GOT3 (cell line): ENCODE measurements at places on chromosomes 7 and 10.
A peak's percentile ranks its signal among the peaks of the same experiment; 100 is the strongest.

DNA sequence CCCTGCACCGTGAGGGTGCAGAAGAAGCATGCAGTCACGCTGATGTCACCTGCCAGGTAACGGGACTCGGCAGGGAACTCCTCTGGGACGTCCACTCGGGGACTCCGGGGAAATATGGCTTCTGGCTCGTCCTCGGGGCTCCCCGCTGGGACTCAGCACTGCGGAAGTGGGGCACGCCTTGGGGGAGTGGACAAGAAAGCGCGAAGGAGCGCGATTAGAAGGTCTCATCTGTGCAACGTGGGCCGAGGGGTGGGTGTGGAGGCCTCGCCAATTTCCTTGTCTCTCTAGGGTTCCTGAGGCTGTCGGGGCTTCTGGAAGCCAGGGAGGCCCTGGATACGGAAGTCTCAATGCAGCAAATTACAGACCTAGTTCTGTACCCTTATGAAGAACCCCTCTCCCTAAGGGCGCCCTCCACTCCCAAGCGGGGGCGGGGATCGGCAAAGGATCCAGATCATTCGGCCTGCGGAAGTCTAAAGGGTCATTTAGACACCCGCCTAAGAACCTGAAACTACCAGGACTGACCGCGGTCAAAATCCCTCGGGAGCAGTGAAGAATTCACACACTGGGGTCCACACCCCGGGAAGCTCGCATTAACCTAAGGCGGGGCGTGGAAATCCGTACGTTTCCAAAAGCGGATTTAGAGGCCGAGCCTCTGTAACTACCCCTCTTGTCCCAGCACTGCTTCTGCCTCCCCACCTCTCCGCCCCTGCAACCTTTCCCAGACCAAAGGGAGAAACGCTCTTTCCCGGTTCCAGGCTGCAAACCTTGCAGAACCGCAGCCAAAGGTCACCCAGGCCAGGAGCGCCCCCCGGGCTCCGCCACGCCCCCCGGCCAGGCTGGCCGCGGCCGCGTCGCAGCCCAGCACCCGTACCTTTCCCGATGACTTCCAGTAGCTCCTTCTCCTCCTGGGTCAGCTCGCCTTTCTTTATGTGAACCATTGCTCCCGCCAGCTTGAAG, 640 bp downstream of the ANKMY2 start:
- peak; percentile 20 for DNase-seq

GRCh38 chr7:151514461-151515275, 5.0 kb downstream of the RHEB start:
- DNase-seq, result no peak

- no peak for DNase-seq
Measured at GRCh38 chr10:124493214-124493882, 31.7 kb downstream of the LHPP start.

DNA sequence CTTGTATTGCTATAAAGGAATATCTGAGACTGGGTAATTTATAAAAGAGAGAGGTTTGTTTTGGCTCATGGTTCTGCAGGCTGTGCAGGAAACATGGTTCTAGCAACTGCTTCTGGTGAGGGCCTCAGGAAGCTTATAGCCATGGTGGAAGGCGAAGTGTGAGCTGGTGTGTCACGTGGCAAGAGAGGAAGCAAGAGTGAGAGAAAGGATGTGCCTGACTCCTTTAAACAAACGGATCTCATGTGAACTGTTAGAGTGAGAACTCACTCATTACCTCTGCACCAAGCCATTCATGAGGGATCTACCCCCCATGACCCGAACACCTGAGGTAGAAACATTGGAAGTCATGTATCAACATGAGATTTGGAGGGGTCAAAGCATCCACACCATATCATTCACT, 7.7 kb upstream of the ITPRIP start:
- DNase-seq, result no peak

GRCh38 chr7:124515106-124515830, 250.3 kb downstream of the GPR37 start:
- DNase-seq, result no peak

DNA sequence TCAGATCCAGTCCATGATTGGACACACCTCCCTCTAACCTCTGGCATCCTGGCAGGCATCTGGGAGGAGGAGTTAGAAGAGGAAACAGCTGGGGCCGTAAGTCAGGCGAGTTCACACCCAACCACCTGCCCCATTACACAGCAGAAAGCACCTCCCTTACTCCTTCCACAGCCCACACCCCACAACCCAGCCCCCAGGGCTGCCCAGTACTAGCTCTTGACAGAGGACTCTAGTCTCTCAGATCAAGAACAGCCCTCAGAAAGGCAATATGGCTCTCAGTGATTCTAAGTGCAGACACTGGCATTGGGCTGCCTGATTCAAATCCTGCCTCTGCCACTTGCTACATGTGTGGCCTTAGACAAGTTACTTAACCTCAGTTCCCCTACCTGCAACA, 34.1 kb downstream of the KCNMA1 start:
- no peak for DNase-seq

GRCh38 chr7:155574556-155575290, 28.4 kb upstream of the CNPY1 start:
- no peak for DNase-seq

DNA sequence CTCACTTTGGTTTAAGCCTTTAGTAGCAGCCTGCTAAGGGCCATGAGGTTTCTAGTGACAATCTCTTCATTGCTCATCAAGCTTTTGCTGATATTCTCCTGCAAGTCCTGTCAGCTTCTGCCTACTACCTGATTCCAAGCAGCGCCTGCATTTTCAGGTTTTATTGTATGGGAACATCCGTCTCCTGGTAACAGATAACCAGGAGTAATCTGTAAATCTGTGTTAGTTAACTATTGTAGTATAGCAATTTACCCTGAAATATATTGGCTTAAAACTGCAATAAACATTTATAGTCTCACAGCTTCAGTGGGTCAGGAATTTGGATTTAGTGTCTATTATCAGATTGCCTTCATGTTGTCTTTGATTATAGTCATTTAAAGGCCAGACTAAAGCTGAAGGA, 94.0 kb downstream of the MLLT10 start:
- DNase-seq, result no peak

DNA sequence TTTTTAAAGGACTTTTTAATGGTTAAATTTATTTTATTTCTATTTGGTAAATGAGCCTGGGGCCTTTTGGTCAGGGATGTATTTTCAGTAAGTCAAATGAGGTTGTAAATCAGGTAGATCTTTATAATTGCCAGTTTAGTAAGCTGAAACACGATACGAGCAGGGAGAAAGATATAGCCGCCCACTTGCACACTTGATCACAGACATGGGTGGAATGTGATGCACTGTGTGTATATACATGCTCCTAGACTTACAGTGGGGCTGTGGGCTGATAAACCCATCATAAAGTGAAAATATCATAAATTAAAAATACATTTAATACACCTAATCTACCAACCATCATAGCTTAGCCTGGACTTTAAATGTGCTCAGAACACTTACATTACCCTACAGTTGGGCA, 119.4 kb upstream of the SAMD8 start:
- no peak for DNase-seq

- peak; percentile 50 for DNase-seq
Measured at GRCh38 chr10:68471586-68472408, at the start of gene DNA2. Gene DNA2 (minus strand): TSS chr10:68471973. CDS start chr10:68471864, 109 bp downstream.

GRCh38 chr10:24269476-24269875, 60.5 kb downstream of the KIAA1217 start:
- no peak for DNase-seq

- DNase-seq, result no peak
Measured at GRCh38 chr7:3859431-3859830, 558.4 kb downstream of the SDK1 start.

DNA sequence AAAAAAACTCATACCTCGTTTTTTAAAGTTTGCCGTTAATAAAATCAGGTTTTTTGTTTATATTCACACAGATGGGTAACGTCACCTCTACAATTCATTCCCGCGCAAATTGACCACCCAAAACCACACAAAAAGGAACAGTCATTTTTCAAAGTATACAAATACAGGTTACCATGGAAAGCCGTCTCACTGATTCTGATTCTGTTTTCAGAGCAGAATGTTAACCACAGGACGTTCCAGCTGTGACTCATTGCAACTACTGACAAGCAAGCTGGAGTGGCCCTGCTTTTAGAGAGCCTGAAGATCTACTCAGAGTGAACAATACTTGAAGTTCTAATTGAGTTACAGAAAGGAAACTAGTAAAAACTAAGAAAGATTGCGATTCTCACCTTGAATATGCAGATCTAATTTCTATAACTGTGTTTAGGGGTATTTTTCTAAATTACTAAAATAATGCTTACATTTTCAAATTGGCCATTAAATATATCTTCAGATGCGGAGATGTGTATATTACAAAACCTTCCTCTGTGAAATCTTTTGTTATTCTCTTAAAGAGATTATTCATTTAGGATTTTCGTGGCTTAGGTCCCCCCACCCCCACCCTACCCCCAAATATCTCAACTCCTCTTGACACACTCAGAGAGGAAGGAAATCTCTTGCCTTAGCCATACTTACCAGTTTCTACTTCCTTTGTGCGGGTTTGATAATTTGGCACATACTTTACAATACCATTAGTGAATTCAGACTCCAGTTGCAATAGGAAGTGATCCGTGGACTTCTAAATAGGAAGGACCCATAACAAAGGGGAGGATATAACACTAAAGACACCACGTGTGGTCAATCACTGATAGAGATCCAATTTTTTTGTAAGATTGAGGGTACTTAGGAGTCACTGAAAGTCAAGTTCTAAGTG, 106.0 kb downstream of the CUBN start:
- peak; percentile 40 for DNase-seq

DNA sequence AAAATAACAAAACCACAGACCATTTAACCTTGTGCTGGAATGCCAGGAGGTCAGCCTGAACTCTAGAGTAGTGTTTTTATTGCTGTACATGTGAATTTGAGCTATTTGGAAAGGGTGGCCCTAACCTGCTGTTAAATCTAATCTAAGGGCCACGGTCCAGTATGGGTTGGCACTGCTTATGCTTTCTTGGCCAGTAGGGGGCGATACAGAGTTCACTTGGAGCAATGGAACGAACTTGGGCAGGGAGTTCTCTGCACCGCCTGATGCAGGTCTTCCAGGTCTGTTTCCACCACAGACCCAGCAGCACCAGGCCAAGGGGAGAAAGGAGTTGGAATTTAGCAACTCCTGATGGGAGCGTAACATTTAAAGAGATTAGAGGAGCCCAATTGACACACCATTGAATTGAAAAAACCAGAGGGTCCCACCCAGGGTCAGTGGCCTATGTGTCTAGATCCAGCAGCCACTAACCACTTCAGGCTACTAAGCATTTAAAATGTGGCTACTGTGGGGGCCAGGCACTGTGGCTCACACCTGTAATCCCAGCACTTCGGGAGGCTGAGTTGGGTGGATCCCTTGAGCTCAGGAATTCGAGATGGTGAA, 75.7 kb upstream of the EFCAB10 start:
- no peak for DNase-seq

- no peak for DNase-seq
Measured at GRCh38 chr10:86345859-86346798, 20.5 kb downstream of the GRID1 start.
